ENCODE measurements at places on chromosomes 6 and 20.

DNA sequence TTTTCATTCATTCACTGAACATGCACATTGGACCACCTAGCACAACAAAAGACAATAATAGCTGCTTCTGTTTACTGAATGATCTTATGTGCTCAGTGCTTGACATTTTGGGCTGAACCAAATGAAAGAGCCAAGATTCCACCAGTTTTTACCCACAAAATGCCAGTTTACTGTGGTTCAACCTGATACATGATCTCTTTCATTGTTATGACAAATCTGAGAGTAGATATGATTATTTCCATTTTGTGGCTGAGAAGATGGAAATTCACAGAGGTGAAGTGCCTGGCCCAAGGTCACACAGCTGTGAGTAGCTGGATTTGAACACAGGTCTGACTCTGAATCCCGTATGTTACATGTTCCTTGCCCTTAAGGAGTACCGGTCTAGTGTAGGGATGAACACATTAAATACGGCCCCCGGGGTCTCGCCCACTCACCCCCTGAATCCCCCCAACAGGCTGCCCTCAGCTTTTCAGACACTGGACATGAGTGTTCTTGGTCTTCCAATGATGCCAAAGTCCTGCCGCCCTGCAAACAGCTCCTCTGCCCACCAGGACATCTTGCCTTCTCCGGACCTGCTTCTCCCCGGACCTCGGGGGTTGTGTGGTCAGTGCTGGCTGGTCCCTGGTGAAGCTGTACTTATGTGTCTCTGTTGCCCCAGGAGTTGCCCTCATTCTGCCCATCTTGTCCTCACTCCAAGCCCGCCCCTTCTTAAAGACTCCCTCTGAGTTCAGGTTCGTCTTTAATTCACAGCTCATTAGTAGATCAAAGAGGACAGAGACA lies 58.6 kb upstream of the SLC32A1 start:
- DNase-seq: no peak

GRCh38 chr6:137700751-137701477 lies 166.1 kb upstream of the TNFAIP3 start:
- DNase-seq: no peak

GRCh38 chr6:137722749-137723272 lies 144.2 kb upstream of the TNFAIP3 start:
- DNase-seq: no peak

DNA sequence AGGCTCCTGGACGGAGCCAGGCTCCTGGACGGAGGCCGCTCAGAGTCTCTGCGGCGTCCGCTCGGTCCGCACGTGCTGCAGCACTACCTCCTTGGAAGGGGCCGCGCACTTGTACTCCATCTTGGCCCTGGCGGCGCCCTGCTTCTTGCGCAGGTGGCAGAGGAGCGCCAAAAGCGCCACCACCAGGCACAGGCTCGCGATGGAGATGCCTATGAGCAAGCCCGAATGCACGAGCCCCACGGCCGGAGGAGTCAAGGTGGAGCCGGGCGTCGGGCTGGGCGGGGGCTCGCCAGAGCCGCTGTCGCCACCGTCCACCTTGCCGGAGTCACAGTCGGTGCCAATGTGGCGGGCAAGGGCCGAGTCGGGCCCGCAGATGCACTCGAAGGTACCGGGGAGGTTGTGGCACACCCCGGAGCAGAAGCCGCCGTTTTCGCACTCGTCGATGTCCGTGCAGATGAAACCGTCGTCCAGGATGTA lies 1.7 kb downstream of the THBD start:
- no peak for DNase-seq

DNA sequence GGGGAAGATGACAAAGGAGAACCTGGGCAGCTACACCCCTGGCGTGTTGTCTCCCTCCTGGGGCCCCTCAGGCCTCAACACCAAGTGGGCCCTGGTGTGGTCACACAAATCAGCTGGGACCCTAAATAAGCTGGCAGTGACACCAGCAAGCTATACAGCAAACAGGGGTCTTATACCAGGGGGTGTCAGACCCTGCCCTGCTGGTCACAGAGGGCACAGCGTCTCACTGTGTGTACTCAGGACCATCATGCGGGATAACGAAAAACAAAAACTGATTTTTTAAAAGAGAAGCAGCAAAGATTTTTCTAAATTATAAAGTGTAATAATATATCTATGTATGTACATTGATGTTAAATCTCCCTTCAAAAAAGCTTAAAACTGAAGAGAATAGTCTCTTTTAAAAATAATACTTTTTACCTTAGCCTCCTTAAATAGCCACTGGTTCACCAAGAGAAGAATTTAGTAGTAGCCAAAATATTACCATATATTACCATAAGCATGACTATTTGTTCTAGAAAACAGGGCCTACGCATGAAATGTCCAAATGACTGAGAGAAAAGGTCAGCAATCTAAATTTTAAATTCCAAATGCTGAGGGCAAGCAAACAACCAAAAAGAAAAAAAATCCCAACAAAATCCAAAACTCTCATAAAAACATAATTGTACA lies 220.4 kb downstream of the KIF16B start:
- no peak for DNase-seq

GRCh38 chr20:23081263-23081819 lies 4.8 kb downstream of the CD93 start:
- no peak for DNase-seq

DNA sequence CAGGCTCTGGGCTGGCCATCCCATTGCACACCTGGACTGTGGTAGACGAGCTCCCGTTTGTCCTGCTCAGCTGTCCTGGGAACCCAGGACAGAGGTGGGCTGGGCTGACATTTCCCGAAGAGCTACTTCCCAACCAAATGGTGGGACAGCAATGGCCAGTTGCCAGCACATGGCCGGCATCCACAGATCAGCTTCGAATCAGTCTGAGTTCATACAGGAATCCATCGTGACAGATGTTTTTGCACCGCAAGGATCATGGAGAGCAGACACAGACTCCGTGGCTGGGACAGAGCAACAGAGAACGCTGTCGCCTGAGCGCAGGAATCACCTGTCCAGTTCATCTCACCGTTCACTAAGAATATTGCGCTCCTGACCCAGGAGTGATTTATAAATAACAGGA lies 198.5 kb downstream of the TTLL2 start:
- no peak for DNase-seq

DNA sequence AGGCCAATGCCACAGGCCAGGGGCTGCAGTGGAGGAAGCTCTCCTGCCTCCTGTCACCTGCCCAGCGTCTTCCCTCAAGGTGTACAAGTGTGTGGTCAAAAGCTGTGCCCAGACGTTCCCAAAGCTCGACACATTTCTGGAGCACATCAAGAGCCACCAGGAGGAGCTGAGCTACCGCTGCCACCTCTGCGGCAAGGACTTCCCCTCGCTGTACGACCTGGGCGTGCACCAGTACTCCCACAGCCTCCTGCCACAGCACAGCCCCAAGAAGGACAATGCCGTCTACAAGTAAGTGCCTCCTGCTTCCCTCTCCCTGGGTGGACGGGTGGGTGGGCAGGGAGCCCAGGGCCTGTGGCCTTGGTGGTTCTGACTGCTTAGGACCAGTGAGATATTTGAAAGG lies 38.2 kb downstream of the ZNF341 start:
- DNase-seq: no peak

DNA sequence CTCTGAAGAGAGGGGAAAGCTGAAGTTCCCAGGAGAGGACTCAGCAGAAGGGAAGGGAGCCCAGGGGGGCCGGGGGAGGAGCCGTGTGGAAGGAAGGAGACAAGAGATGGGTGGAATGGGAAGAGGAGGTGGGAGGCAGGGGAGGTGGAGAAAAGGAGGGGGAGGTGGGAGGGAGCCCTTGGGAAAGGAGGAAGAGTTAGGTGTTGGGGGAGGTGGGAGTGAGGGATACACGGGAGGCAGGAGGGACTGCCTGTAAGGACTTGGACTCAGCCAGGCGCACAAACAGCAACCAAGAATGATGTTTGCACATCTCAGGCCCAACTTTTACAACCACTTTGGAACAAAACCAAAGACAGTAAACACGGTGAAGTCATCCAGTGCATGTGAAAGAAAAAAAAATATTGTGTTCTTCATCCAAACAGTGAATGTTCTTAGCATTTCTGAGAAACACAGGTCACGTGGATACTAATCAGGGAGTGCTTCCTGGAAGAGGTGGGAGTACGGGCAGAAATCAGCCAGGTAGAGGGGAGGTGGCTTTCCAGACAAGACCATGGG lies 17.4 kb upstream of the LSM14B start:
- DNase-seq: no peak

DNA sequence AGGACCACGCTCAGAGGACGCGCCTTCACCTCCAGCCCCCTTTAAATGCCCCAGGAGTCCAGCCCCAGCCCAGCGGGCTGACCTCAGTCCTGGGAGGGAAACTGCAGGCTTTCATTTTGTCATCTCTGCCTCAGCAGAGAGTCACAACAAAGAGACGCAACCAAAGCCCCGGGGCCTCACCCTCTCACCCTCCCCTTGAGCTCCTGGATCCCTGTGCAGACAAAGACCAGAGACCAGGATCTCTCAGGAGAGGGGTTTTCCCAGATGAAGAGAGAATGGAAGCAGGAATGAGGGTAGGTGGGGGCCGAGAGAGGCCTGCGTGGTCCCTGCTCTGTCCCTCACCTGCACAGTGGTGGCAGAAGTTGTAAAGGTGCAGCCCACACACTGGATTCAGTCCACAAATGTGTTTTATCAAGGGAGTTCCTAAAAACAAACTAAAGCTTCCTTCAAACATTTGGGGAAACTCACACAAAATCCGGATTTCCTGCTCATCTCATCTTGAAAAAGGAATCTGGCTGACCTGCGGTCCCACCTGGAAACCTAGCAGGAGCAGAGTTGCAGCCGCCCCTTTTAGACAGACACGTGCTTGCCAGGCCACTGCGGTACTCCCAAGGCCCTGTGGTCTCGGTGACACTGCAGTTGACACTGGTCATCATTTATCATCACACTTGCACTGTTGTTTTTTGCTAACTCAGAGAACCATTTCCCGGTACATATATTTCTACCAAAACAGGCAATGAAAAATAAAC lies 27.1 kb downstream of the PTGIS start:
- no peak for DNase-seq

All from H54 (cell line).